DND-41 (cell line): ENCODE measurements at places on chromosomes 1 and 21.
A peak's percentile ranks its signal among the peaks of the same experiment; 100 is the strongest.

DNA sequence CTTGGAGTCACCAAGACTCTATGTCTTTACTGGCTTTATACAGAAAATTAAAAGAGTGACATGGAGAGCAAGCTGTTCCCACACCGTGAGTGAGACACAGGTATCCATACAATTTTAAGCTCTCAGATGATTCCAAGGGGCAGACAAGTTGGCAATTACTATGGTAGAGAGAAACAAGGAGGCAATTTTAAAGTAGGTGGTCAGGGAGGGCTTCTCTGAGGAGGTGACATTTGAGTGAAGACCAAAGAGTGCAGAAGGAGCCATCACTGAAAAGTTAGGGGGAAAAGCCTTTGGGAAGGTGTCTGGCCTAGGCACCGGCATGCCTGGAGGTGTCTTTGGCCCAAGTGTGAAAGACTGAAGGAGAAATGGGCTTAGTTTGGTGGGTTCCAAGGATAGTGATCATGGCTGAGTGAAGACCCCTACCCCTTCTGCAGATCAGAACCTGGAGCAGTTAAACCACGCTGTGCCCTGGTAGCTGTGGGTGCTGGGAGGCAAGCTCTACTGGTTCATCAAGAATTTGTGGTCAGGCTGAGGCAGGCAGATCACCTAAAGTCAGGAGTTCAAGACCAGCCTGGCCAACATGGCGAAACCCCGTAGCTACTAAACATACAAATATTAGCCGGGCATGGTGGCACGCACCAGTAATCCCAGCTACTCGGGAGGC lies 10.4 kb downstream of the IFI6 start:
- DNase-seq = peak; percentile 41

DNA sequence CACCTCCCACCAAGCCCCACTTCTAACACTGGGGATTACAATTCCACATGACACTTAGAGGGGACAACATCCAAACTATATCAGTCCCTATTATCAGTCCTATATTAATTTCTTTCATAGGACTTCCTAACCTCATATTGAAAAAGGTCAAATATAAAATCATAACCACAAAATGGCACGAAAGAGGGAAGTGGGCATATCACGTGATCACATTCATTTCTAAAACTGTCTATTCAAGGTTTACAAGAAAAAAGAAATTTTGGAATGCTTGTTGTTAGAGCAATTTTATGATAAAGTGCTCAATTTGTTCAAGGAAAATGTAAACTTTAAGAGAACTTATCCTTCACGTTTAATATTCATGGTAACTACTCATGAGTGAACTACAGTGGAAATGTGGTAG lies 13.2 kb upstream of the CDC7 start:
- DNase-seq = no peak

DNA sequence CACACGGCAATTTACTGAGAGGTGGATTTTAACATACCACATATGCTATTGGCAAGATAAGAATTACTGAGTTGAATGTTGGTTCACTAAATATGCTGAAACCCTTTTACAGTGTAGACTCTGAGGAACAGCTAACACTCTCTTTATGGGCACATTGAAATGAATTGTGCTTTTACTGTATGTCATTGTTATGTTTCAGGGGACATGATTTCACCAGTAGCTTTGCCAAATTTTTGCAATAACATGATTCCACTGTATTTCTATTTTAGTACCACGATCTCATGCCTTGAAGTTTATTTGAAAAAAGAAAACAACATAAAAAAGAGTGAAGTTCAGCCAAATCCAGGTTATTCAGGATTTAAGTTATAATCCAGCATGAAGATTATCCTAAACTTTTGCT lies 188.5 kb downstream of the HLX start:
- DNase-seq = no peak

DNA sequence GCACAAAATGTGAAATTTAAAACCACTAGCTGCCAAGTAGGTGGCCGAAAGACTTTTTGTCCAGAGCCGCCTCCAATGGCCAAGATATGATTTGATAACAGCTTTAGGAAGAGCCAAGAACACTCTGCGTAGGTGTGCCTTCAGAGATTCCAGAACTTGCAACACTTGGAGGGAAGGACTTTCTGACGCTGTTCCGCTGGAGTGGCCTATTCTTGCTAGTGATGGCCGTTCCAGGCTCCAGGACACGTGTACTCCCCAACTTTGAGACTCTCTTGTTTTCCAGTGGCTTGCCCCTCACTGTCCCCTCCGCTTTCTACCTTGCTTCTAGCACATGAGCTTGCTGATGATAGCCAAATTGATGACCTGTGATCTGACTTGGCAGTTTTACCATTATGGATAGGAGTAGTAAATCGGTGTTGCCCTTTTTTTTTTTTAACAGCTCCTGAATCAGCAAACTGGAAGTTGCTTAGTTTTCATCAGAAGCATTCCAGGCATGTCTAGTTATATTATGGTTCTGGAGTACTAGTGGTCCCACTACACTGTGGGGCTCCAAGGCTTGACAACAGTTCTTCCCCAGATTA lies 1.0 kb downstream of the PRDX6 start:
- DNase-seq = peak; percentile 16

GRCh38 chr21:32956061-32956656 lies 69.6 kb upstream of the OLIG2 start:
- DNase-seq = no peak

- no peak for DNase-seq
Observed at GRCh38 chr1:110288111-110288510, 51.1 kb upstream of the RBM15 start.

GRCh38 chr1:47161298-47162040 lies 24.2 kb downstream of the CYP4A22 start:
- no peak for DNase-seq

DNA sequence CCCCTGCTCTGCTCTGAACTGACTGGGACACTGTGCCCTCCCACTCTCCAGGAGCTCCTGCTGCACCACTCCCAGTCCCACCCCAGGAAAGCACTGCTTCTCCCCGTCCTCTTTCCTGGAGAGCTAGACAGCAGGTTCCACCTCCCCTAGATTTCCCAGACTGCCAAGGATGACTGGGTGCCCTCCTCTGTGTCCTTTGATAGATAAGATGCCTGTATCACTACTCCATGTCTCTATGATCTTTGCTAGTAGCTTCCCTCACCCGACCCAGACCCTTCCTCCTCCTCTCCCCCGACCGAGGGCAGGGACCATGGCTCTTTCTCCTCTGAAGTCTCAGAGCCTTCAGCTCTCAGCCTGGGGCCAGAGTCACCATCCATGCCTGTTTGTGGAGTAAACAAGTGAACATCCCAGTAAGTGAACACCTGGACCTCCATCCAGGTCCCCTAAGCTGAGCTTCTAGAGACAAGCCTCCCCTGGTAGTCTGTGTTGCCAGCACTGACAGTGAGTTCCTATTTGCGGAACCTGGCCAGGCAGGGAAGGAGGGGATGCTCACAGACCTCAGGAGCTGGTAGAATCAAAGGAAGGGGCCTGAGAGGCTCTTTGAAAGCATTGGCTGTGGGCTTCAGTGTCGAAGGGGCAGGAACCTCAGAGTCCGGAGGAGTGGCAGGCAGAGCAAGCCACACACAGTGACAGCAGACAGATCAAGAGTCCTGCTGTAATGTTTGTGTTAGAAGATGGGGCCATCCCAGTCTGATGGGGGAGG lies 104.0 kb downstream of the PAX7 start:
- no peak for DNase-seq

DNA sequence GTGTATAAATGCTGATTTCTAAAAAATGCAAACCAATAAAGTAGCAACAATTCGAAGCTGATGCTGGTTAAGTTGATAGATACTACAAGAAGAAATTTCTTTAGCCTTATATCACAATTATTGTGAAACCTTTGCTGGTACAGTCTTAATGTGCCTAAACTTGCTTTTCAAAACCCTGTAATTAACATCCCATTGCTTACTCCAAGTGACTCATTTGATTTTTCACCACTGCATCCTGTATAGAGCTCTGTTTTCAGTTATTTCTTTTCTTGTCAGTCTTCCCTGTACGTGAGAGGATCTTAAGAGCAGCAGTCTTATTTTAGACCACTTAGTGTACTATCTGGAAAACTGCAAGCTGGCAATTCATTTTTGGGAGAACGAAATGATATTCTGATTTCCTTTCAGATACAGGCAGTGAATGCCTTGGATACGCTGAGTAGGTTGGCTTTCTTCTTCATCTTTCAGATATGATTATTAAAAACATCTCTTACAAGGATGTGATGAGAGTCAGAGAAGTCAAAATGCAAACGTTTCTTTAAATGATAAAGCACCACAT lies 210.3 kb downstream of the KCTD3 start:
- DNase-seq = no peak
